Motor neuron (in vitro differentiated cells): ENCODE measurements at places on chromosomes 5 and 9. TPM values are rescaled to one million over a fixed set of nuclear protein-coding genes. Genes with fewer than 3 reads are reported as not detected.

SLC25A25 gene
- 20.7 and 20.9 TPM in 2 replicates for total RNA-seq

PLPP7 gene
- 6.3 TPM in 2 replicates for total RNA-seq

DNA sequence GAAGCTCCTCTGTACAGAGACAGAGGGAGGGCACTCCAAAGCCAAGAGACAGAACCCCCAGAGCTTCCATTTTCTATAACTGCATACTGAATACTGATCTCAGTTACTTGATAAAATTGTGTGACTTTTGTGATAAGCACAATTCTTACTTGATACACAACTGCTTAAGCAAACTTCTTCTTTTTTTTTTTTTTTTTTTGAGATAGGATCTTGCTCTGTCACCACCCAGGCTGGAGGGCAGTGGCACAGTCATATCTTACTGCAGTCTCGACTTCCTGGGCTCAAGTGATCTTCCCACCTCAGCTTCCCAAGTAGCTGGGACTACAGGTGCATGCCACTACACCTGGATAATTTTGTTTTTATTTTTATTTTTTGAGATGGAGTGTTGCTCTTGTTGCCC lies 252.1 kb upstream of the ZNF608 start:
- no peak for ATAC-seq

DNA sequence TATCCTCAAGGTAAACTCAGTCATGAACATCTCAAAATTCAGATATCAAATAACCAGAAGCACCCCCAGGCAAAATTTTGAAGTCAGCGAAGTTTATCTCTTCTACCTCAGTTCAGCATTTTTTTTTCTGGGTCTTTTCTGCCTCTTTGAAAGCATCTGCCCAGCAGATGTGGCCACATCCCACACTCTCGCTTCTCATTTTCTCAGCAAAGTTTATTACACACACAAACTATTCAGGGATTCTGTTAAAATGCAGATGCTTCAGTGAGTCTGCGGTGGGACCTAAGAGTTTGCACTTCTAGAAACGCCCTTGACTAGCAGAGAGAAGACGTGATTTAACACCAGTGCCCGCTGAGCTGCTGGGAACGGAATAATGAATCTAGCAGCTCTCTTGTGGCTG lies 19.3 kb downstream of the RASEF start:
- ATAC-seq = peak; percentile 93
